ENCODE measurements at places on chromosomes 13 and 19. TPM values are rescaled to one million over a fixed set of nuclear protein-coding genes. Genes with fewer than 3 reads are reported as not detected.

The SELENOV gene
- total RNA-seq, result not detected

The OR7D2 gene
- total RNA-seq, result 0.10 TPM

The KLK15 gene
- total RNA-seq, result not detected

DNA sequence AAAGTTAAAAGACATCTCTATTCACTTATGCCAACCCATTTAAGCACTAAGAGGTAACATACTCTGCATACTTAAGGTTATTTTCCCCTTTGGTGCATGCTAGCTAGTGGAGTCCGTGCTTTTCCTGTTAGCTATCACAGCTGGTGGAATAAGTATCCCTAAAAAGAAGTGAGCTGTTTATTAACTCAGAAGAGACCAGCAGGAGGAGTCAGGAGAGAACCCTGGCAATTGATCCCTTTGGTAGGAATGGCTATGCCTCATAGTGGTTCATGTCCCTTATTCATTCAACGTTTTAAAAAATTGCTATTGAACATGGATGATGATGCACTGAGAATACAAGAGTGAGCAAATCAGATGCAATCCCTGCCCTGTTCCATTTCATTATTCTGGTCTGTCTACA lies 12.4 kb upstream of the NEK5 start:
- no peak for DNase-seq

- DNase-seq, result no peak
These were observed 19.9 kb upstream of the ACOD1 start for GRCh38 chr13:76928456-76928855.

The ERICH6B gene
- total RNA-seq, result not detected

All from activated T-cell treated with anti-CD3 and anti-CD28 coated beads, Interleukin-2, amount 50 U/mL, for 4 hours (primary cell).